ENCODE measurements at places on chromosomes 1 and 21. TPM values are rescaled to one million over a fixed set of nuclear protein-coding genes. Genes with fewer than 3 reads are reported as not detected.
A peak's percentile ranks its signal among the peaks of the same experiment; 100 is the strongest.

SELP gene
- 6.9 TPM for total RNA-seq

KRTAP12-2 gene
- not detected for total RNA-seq

LMX1A gene
- total RNA-seq: 1.8 TPM

PHGDH gene
- 3.7 TPM for total RNA-seq

LINGO4 gene
- not detected for total RNA-seq

- H3K27ac ChIP-seq: peak overlapping the region; percentile 97
- no peak for DNase-seq
- H3K4me3 ChIP-seq: peak overlapping the region; percentile 98
- no peaks in the 10 kb centered on the region for H3K27me3 ChIP-seq
These were observed 765 bp upstream of the HIPK1 start for GRCh38 chr1:113928187-113928930.

GRCh38 chr1:184626076-184627006 lies 128.3 kb downstream of the EDEM3 start:
- no peaks in the 10 kb centered on the region for H3K27me3 ChIP-seq
- no peaks in the 10 kb centered on the region for H3K4me1 ChIP-seq
- DNase-seq: peak; percentile 62
- H3K4me3 ChIP-seq: no peak overlapping the region

GRCh38 chr1:170518965-170519364 lies 13.0 kb upstream of the GORAB start:
- no peaks in the 10 kb centered on the region for H3K4me1 ChIP-seq
- no peak overlapping the region for H3K27ac ChIP-seq
- H3K27me3 ChIP-seq: no peaks in the 10 kb centered on the region
- H3K36me3 ChIP-seq: no peaks in the 10 kb centered on the region
- H3K4me3 ChIP-seq: no peak overlapping the region

GRCh38 chr21:44487831-44488230 lies 32.5 kb downstream of the LRRC3 start:
- H3K4me3 ChIP-seq: no peak overlapping the region
- no peaks in the 10 kb centered on the region for H3K36me3 ChIP-seq

GRCh38 chr1:94602316-94602715 lies 60.8 kb upstream of the F3 start:
- DNase-seq: no peak
- H3K4me3 ChIP-seq: no peak overlapping the region
- H3K27me3 ChIP-seq: no peaks in the 10 kb centered on the region
- H3K4me1 ChIP-seq: no peaks in the 10 kb centered on the region
- H3K36me3 ChIP-seq: no peaks in the 10 kb centered on the region

GRCh38 chr1:245579881-245580280 lies 425.1 kb downstream of the KIF26B start:
- H3K36me3 ChIP-seq: no peaks in the 10 kb centered on the region
- no peak overlapping the region for H3K27ac ChIP-seq
- no peaks in the 10 kb centered on the region for H3K27me3 ChIP-seq
- no peaks in the 10 kb centered on the region for H3K4me1 ChIP-seq

- no peaks in the 10 kb centered on the region for H3K36me3 ChIP-seq
- no peak overlapping the region for H3K4me3 ChIP-seq
- H3K27me3 ChIP-seq: no peaks in the 10 kb centered on the region
- no peaks in the 10 kb centered on the region for H3K4me1 ChIP-seq
- DNase-seq: no peak
These were observed 9.9 kb upstream of the TRABD2B start for GRCh38 chr1:48007047-48007446.

GRCh38 chr1:207268337-207268736 lies 53.1 kb upstream of the CD55 start:
- H3K4me3 ChIP-seq: no peak overlapping the region
- no peaks in the 10 kb centered on the region for H3K4me1 ChIP-seq
- no peaks in the 10 kb centered on the region for H3K36me3 ChIP-seq
- no peaks in the 10 kb centered on the region for H3K27me3 ChIP-seq
- DNase-seq: no peak
- H3K27ac ChIP-seq: no peak overlapping the region

DNA sequence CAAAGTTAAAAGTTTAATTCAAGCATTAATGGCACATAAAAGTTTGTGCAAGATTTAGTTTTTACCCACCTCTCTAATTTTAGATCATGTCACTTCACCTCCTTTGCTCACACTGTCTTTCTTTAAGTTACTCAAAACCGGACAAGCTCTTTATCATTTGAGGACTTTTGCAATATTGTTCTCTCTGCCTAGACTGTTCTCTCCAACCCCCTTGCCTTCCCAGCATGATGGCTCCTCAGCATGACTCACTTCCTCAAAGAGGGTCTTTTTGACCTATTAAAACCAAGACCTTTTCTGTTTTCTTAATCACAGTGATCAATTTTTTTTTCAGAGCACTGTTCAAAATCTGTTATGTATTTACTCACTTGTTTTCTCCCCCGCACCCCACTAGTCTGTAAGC lies 61.3 kb downstream of the XKR8 start:
- H3K36me3 ChIP-seq: no peaks in the 10 kb centered on the region
- H3K4me1 ChIP-seq: no peaks in the 10 kb centered on the region
- no peak overlapping the region for H3K4me3 ChIP-seq

DNA sequence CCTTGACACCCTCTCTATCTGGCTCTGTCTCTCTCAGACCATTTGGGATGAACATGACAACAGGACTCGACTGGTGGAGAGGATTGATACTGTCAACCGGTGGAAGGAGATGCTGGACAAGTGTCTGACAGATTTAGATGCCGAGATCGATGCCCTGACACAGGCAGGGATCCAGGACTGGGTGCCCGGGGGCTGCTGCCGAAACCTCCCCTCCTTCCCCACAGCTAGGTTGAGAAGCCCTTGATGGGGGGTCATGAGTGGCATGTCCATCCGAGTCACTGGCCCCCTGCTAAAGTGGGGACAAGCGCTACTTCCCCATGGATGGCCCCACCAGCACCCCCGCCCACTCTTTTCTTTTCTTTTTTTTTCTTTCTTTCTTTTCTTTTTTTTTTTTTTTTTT lies 1.2 kb downstream of the TEKT2 start:
- H3K4me1 ChIP-seq: peaks cover 25% of the 10 kb centered on the region
- H3K27me3 ChIP-seq: no peaks in the 10 kb centered on the region
- no peaks in the 10 kb centered on the region for H3K36me3 ChIP-seq
- no peak overlapping the region for H3K27ac ChIP-seq

GRCh38 chr1:241964550-241965282 lies 7.1 kb downstream of the BECN2 start:
- no peak overlapping the region for H3K27ac ChIP-seq
- no peaks in the 10 kb centered on the region for H3K4me1 ChIP-seq
- DNase-seq: no peak
- H3K36me3 ChIP-seq: no peaks in the 10 kb centered on the region
- H3K27me3 ChIP-seq: no peaks in the 10 kb centered on the region

GRCh38 chr1:207619871-207620542 lies 24.9 kb upstream of the CR1L start:
- no peaks in the 10 kb centered on the region for H3K27me3 ChIP-seq
- no peaks in the 10 kb centered on the region for H3K36me3 ChIP-seq
- no peak for DNase-seq
- no peak overlapping the region for H3K4me3 ChIP-seq
